ENCODE measurements at places on chromosomes 6 and 20.

GRCh38 chr6:25541228-25541627 is 110.8 kb upstream of the SCGN start:
- no peak for DNase-seq

DNA sequence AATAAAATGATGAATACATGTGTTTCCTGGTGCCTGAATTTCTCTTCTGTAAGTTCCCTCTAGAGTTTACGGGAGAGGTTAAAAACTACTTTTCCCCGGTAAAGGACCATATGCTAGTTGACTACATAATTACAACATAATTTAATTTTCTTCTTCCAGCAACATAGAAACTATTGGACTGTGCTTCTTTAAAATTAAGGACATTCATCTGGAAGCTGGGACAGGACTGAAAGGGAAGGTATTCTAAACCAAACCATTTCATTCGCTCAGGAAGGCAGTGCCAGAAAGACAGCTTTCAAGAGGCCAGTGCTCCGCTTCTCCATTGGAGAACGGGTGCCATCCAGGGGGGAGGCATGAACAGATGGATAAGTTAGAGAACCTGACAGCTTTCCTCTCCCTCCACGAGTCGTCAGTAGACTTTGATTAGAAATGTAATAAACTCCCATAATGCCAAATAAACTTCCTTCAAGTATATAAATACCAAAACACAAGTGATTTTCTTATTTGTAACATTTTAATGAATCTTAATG is 458.0 kb upstream of the SOX4 start:
- DNase-seq: no peak

- DNase-seq: no peak
These were observed 10.6 kb downstream of the PYGB start for GRCh38 chr20:25258476-25258805.

DNA sequence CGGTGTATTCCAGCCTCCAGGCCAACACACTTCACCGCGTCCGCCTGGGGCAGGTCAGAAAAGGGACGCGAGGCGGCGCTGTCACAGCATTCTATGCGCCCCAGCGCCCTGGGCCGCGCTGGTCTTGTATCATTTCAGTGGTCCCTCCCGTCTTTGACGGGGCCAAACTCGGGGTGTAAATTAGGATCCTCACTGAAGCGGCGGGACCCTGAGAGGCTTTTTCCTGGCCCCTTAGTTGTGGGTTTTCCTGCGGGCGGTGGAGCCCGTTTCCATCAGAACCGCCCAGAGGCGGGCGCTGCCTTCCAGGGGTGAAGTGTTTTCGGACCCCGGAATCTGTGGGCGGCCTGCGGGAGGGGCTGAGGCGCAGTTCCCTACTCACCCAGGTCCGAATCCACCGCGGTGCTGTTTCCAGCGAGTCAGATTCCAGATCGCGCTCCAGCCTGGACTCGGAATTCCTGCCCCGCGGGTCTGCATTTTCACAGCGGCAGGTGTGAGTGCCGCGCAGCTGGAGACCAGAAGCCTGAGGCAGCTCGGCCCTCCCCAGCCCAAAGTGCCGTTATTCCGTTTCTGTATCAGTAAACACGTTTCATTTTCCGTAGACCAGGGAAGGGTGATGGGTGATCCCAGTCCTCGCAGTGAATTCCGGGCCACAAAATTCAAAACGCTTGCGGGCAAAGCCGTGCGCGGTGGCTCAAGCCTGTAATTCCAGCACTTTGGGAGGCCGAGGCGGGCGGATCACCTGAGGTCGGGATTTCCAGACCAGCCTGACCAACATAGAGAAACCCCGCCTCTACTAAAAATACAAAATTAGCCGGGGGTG is 3.9 kb upstream of the MICB start:
- peak; percentile 69 for DNase-seq

DNA sequence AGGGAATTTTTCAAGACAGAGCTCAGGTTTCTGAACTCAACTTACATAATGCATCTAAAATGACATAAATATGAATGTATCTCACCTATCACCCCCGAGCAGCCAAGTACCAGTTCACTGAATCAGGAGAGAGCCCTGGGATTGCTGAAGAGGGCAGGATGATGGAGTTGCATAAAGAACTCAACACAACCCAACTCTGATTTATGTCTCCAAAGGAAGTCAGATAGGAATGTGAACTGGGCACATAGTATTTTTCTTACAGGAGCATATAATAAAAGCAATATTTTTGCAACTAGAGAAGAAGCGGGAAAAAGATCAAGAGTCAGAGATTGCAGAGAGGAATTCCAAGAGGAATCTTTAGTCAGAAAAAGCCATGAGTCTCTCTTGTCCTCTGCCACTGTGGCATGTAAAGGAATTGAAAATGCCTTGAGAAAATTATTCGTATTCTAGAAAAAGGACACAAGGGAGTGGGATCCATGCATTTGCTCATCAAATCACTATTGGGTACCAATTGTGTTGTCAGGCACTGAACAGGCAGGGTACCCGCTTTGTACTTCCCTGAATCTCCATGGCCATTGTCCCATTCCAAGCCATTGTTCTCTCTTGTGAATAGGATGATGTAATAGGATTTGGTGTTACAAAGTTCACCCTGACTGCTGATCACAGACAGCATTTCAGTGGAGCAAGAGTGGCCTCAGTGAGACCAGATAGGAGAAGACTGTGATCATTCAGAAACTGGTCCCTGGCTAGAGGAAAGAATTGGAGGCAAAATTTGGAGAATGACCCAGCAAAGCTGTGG is 16.3 kb downstream of the RIN2 start:
- no peak for DNase-seq

- no peak for DNase-seq
These were observed 288.3 kb upstream of the ZNF337 start for GRCh38 chr20:25984933-25985332.

GRCh38 chr6:38784506-38785235 is 69.6 kb downstream of the DNAH8 start:
- no peak for DNase-seq

DNA sequence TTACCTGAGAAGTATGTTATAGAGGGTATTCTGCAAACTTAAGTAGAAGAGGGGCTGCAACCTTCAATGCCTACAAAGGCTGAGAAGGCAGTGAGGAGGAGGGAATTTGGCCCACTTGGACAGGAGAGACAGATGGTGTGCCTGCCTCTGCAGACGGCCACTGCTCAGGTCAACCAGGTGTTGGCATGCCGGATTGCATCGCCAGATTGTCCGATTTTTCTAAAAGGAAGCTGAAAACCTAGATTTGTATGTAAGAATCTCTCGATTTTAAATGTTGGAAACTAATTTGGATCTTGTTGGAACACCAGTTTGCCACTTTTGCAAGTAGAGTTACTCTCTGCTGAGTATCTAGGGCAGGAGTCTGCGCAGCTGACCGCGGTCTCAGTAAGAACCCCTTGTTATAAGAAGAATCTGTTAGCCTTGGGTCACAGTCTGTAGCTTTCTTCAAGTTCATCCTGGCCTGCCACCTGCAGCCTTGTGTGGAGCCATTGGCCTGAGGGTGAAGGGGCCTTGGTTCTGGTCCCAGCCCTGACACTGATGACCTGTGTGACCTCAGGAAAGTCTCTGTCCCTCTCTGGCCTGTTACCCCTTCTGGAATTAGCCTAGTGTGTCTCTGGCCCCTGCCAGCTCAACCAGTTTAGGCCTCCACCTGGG is 54.4 kb downstream of the TGM2 start:
- no peak for DNase-seq

DNA sequence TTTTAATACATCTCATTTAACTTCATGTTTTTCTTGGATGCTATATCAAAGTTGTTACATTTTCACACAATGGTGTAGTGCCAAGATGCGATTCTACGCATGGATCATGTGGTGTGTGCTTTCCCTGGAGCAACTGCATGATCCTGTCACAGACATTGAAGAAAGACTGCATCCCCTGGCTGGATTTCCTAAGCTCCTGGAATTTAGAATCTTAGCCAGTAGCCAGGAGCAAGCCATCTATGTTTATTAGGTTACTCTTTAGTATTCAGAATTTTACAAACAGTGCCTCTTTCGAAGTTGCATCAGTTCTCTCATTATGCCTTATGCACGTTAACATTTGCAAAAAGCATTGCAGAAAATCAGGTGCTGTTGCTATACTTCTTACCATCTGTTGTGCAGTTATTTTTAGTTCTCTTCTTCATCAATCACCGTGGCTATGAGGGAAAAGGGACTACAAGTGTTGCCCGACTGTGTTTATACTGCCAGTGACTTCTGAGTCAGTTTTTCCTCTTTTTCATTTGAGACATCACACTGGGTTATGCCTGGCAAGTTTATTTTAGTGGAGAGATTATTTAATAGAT is 584.2 kb downstream of the BCKDHB start:
- no peak for DNase-seq

- DNase-seq: no peak
These were observed 61.8 kb upstream of the TIAM2 start for GRCh38 chr6:154933181-154933827.

GRCh38 chr6:54100411-54101006 is 10.7 kb upstream of the MLIP start:
- no peak for DNase-seq

- DNase-seq: no peak
These were observed 3.1 kb downstream of the QKI start for GRCh38 chr6:163417595-163417994.

DNA sequence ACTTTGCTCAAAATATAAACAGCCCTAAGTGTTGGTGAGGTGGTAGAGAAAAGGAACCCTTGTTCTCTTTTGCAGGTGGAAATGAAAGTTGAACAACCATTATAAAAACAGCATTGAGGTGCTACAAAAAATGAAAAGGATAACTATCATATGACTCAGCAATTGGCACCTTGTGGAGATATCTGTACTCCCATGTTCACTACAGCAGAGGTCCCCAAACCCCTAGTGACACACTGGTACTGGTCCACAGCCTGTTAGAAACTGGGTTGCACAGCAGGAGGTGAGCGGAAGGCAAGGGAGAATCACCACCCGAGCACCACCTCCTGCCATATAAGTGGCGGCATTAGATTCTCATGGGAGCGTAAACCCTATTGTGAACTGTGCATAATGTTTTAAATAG is 267.4 kb upstream of the THEMIS start:
- DNase-seq: no peak

DNA sequence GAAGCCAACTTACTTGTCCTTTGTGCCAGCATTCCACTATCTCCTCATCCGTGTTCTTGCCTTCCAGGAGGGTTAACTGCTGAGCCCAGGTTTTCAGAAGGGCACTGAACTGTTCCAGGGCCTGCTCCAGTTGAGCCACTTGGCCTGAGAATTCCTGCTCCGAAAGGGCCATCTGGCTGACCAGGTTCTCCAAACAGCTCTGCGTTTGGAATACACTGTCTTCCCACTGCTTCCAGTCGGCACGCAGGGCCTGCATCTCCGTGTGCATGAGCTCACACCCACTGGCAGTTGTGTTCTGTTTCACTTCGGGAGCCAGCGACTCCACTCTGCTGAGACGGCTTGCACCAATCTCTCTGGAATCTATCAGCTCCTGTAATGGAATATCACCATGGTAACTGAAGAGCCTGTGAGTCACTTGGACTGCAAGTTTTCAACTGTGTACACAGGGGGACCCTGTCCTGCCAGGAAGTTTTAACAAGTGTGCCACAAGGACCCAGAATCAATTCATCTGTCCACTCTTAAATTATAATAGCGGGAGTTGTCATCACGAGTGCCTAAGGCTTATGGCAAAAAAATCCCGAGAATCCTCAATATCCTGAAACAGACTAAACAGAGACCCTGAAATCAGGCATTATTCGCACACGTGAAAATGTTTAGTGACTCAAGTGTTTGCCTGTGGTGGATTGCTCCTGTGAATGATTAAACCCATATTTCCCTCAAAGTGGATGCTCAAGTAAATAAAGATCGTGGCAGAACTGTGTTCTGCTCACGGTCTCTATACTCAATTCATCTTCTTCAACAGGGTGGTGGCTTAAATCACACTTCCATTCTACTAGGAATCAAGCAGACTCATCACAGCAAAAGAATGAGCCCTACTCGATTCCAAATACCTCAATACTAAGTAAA is 255.9 kb downstream of the SYNE1 start:
- no peak for DNase-seq

- DNase-seq: peak; percentile 7
These were observed 49.8 kb downstream of the FRK start for GRCh38 chr6:116010790-116011401.

DNA sequence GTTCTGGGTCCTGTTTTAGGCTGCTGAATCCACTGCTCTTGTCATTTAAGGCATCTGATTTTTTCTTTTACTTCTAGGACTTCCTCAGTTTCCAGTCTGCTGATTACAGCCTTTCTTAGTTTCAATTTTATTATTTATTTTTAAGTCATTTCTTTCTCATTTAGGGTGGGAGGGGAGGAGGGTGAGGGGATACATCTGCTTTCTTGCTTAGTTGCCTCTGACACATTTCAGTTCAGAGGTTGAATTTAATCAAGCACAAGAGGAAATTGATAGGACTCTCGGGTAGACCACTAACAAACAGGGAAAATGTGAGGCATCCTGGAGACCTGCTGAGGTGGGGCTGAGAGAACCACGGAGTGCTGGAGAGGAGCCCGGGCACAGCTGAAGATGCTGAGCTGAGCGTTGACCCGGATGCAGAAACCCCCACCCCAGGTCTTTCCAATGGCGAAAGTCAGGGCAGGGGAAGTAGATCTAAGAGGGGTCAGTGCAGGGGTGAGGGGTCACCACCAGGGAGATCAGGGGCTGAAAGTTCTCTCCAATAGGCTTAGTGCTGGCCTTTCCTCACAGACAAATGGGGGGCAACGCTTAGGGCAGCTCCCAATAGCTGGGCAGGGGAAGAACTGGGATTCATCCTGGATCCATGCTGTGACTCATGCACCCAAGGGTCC is 7.6 kb upstream of the TREML2 start:
- no peak for DNase-seq

DNA sequence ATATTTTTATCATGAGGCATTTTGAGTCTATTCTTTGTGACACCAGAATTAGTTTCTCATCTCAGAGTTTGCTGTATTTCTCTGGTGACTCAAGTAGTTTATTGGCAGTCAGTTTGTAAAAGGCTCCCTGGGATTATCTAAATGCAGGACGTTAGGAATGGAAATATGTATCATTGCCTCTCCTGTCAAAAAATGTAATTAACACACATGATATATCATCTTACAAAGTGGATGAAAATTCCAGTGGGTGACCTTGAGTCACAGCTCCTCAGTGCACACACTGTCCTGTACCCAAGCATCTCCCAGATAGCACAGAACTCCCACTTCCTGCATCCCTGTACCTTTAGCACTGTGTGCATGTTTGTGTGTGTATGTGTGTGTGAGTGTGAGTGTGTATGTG is 258.6 kb downstream of the LAMA2 start:
- DNase-seq: no peak

DNA sequence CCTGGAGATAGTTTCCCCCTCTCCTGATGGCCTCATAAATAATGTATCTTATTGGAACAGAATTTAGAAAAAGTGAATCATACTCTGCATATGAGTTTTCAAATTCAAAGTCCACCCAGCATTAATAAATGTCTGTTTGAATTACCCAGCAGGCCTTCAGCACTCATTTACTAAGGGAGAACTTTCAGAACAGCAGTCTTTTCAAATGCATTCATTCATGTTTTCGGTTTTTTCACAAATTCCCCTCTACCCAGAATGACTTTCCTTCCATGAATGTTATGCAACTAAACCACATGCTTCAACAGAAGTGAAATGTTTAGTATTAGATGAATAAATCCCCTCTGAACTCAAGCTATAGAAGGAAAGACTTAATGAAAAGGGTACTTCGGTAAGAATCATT is 92.4 kb downstream of the RTN4IP1 start:
- no peak for DNase-seq

Measured in effector CD8-positive, alpha-beta T cell (primary cell).